A172 (cell line): ENCODE measurements at places on chromosomes 6 and 20.

- no peak for DNase-seq
Observed at GRCh38 chr6:37225350-37226169, 32.0 kb upstream of the TBC1D22B start.

- DNase-seq: no peak
Observed at GRCh38 chr6:25934156-25934555, 3.7 kb upstream of the SLC17A2 start.

DNA sequence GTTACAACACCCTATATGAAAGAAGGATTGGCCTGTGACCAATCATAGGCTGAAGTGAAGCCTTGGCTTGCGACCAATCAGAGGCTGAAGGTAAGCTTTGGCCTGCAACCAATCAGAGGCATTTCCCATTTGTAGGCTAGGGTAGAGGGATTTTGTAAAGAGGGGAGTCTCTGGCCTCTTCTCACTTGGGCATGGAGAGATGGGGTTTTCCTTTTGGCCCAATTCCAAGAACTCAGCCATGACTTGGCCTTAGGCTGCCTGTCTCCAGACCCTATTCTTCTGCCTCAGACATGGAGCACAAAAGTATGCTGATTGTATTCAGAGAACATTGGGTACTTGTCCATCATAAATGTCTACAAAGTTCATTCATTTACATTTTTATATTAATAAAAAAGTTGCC is 308.3 kb downstream of the UTRN start:
- no peak for DNase-seq

DNA sequence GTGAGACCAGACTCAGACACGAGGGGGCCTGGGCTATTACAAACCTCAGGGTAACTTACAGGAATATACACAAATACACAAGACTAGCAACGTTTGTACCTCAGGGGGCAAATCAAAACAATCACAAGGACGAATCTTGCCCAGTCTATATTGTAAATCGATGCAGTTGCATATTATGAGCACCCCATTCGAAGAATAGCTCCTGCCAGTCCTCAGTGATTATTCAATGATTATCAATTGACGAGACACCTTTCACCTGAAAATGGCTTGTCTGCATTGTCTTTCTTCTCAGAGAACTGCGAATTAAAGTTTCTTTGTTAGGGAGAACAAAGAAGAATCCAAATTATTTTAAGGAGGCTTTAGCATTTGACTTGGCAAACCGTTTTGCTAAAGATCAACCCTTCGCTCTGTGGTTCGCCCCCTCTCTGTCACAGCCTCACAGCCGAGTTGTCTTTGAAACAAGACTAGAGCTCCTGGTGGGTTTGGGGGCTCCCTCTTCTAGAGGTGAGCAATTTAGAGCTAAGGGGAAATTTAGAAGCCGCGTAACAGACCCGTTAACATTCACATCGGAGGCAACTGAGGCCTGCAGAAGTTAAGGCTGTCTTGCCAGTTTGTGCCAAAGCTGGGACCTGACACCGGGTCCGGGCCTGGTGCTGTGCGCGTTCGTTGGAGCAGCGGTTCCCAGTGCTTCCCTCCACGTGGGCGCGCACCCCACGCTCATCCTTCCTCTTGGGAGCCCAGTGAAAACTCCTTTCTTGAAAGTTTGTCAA is 24.9 kb upstream of the MAP3K7 start:
- DNase-seq: no peak

DNA sequence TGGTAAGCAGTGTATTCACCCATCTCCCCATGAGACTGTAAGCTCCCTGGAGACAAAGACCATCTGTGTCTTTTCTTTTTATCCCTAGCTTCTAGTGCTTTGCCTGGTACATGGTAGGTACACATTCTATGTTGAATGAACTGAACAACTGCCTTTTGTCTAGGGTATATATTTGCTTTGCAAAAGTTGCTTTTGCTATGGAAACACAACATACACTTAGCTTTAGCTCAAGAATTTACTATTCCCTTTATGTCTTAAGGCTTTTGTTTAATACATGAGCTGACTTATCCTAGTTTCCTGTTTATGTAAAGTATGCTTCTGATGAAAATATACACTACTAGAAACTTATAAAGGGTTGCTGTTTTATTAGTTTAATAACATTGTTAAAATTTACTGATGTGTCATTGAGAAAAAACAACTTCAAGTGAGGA is 198.2 kb downstream of the PRL start:
- no peak for DNase-seq

DNA sequence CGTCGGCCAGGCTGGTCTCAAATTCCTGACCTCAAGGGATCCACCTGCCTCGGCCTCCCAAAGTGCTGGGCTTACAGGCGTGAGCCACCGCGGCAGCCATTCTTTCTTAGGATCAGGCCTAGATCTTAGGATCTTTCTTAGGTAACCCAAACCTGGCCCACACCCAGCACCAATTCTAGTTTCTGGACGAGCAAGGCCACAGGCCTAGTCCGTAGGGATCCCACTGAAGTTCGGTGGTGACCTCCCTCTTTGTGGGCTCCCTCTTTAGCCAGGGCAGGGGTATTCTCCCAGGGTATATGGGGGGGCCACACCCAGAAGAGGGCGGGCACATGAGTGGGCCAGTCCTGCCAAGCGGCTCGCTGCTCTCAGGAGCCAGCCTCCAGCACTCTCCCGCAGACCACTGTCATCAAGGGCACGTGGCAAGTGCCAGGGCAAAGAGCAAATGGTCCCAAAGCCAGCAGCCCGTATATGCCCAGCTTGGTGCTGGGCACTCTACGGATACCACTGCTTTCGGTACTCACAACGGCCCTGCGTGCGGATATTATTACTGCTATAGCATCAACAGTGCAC is 6.5 kb downstream of the PXDC1 start:
- DNase-seq: no peak

- no peak for DNase-seq
Observed at GRCh38 chr6:28884423-28885131, 39.2 kb downstream of the TRIM27 start.

DNA sequence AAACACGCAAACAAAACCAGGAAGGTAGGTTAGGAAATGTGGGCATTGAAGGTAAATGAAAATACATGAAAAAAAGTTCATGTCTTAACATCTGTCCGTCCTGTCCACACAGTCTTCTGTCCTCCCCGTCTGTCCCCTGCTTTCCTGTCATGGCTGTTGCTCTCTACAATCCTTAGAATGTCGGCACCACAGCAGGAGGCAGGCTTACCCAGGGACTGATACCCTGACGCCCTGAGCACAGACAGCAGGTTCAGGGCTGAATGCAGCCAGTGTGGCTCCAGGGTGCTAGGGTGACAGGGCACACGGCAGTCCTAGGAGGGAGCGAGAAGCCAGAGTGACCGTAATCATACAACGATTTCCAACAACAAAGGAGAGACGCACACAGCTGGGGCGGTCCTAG is 123.7 kb downstream of the IRF4 start:
- DNase-seq: no peak

GRCh38 chr6:158255989-158256601 is 56.2 kb upstream of the TULP4 start:
- DNase-seq: no peak

DNA sequence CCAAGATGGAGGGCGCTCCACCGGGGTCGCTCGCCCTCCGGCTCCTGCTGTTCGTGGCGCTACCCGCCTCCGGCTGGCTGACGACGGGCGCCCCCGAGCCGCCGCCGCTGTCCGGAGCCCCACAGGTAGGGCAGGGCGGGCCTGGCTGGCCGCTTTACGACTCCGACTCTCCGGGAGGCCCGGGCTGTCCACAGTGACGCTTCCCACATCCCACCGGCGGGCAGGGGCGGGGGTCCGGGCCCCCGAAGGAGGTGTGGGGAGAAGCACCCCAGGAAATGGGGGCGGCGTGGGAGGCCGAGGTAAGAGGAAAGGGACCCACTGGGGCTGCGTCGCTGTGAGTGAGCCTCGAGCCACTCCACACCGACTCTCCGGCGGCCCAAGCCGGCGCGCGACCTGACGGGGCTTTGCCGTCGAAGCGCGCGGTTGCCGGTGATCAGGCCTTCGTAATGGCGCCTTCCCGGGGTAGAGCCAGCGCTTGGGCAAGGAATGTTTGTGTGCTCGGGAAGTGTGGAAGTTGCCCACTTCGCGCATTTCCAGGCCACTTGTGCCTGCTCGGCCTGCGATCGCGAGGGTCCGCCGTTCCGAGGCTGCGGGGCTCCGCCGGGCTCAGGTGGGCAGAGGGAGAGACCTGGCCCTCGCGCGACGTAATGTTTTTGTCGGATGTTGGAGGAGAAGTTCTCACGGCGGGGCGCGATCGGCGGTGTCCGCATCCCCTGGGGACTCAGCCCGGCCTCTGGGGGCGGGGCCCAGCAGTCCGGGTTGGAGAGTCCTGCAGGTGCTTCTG is 427 bp downstream of the GINM1 start:
- DNase-seq: no peak

GRCh38 chr6:52187098-52187497 is 923 bp downstream of the IL17A start:
- DNase-seq: no peak

DNA sequence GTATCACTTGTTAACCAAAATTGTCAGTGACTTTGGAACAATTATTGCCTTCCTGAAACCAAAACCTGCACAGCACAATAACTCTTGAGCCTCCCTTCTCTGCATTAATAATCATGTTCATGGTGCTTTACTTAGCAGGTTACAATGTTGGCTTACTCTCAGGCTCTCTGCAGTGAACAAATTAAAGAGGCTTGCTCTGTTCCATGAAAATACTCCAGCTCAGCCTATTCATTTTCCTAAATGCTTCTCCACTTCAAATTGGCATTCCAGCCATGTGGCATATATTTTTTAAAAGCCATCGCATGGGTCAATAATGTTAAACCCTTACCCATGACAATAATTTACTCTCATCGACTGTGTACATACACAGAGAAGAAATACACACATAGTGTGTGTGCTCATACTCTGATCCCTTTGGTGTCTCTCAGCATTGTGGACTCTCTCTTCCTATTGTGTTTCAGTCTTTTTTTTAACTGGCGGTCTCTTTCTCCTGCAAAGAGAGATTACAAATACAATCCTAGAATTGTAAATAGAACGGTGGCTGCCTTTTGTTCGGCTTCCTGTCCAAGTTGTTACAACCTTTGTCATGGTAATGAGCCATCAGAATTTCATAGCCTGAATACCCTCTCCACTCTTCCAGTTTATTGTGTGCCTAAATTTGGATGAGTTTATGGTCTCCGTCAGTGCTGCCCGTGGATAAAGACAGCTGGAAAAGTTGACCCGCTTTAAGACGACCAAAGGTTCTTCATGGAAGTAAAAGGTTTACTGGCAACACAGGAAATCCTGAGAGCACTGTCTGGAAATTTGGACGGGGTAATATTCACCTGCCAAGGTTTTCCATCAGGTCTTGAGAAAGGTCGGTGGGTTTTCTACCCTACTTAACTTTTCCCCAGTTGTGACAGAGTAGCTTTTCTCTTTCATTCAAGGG is 263.6 kb downstream of the CD83 start:
- DNase-seq: no peak

DNA sequence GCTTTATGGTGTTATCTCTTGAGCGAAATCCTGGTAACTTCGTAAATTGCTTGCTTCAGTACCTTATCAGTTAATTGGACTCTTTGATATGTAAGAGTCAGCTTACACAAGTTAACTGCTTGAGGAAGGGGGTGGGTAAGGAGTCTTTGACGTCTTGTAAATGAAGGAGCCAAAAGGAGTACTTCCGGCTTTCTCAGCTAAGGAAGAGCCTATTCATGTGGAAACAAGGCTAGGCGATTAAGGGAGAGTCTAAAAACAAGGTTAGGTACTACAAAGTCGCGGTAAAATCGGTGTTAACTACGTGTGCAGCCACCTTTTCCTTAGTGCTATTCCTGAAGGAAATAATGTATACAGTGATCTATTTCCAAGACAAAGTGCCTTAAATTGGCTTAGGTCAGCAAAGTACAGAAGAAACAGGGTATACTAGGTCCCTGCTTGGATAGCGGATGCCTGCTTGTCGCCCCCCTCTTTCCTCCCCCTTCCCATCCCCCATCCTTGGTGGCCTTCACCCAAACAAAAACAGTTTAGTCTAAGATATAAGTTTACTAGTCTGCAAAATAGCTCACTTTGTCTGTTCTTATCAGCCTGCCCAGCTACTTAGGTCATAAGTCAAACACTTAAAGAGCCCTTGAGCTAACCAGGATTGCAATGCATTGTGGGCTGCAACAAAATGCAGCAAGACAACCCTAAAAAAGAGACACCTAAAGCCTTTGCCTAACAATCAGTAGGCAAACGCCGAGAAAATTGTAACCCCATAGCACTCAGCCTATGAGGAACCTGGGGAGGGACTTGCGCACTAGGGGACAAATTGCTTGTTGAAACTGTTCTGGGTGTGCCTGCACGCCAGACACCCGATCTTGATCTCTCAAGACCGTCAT is 147.3 kb downstream of the TRIM27 start:
- DNase-seq: no peak

DNA sequence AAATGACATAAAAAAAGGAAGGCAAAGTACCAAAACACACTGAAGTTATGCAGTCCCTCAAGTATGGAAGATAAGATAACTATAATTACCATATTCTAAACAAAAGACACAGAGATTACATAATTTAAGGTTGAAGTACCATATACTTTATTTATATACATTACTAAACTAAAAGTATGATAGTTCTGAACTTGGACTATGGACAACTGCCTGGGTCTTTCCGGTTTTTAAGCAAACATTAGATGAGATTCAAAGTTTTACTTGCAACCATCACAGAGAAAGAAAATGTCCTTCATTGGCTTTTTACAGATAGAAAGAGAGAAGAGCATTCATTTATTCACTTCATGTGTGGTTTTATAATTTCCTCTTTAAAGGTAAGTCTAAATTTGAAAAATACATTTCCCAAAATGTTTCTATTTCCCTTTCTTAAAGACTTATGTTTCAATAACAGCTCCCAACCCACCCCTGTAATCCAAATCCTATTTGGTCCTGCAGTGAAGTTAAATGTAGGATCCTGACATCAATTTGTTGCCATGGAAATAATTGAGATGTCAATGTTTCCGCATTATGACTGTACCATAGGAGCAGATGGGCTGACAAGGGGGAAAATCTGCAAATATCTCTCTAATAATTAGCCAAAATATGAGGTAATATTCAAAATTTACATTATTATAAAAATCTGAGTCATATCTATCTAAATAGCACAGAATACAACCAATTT is 63.7 kb downstream of the PTPRK start:
- DNase-seq: no peak

DNA sequence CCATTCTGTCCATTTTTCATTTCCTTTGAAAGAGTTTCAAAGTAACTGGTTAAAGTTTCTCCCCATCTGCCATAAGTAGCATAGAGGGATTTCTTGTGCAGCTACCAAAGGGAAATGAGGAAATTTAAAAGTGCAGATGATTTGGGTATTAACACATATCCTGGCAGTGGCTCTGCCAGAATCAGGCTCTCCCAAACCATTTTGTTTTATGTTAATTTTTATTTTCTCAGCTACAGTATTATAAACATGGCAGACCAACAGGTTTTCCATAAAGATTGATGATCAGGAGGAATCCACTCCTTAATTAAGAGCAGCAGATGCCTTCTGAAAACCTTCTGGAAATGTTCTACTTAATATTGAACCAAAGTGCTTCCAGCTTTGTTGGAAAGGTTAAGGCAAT is 13.9 kb downstream of the PLCB4 start:
- no peak for DNase-seq

- no peak for DNase-seq
Observed at GRCh38 chr20:14821251-14821650, 483.8 kb upstream of the FLRT3 start.

- no peak for DNase-seq
Observed at GRCh38 chr6:155103816-155104366, 108.8 kb downstream of the TIAM2 start.
